ENCODE measurements at places on chromosomes 1 and 21.

DNA sequence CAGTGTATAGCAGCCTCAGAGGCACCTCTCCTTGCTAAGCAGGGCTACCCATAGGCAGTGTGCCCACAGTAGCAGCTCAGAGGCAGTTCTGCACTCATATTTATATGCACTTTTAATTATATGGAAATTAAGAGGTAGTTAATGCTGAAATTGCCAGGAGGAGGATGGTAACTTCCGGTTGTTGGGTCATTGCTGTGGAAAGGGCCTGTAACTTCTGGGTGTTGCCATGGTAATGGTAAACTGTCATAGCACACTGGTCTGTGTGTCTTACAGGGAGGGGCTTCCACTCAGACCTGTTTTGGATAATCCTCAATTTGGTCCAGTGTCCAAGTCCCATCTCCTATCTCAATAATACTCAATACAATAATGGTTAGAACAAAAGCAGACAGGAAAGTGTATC, 7.6 kb downstream of the CFH start:
- DNase-seq, result no peak

DNA sequence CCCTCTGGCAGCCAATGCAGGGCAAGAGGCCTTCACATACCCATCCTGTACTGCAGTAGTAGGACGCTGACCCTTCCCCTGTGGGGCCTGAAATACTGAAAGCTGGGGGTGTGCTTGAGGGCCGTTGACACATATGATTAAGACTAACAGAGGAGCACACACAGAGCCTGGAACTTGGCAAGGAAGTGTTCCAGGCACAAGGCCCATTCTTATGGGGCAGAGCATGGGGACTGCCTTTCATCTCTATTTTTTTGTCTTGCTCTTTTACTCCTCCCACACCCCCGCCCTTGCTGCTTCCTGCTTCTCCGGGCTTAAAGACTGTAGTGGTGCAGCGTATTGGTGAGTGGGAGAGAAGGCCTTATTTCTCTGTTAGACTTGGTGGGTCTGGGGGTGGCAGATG, 137.4 kb downstream of the BACH1 start:
- DNase-seq, result no peak

- DNase-seq, result no peak
Measured at GRCh38 chr1:21497466-21498061, 11.7 kb upstream of the ALPL start.

- DNase-seq, result no peak
Measured at GRCh38 chr1:5253036-5253435, 598.6 kb downstream of the AJAP1 start.

DNA sequence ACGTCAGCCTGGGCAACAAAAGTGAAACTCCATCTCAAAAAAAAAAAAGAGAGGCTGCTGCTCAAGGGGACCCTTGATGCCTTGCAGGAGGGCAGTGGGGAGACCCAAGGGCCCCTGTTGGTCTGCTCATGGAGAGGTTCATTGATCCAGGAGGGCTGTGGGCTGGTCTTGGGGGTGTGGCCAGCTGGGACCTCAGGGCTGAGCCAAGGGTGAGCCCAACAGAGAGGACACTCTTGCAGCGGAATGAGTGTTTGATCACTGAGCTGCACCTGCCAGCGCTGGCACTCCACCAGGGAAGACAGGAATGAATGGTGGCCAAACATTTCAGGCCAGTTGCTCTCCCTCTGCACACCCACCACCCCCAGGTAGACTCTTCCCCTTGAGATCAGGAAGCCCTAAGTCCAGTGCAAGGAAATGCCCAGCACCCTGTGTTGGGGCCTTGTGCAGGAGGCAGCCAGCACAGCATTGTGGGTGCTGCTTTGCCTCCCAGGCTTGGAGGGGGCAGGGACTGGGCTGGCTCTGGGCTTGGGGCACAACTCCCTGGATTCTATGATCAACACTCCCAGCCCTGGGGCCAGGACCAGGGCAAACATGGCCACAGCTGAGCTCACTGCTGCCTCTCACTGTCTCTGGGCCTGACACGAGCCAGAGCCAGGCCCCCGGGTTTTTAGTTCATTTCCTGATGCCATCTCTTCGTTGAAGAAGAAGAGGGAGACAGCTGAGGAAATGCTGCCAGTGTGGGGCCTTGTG, 50.7 kb downstream of the IRF2BP2 start:
- DNase-seq, result peak; percentile 80

DNA sequence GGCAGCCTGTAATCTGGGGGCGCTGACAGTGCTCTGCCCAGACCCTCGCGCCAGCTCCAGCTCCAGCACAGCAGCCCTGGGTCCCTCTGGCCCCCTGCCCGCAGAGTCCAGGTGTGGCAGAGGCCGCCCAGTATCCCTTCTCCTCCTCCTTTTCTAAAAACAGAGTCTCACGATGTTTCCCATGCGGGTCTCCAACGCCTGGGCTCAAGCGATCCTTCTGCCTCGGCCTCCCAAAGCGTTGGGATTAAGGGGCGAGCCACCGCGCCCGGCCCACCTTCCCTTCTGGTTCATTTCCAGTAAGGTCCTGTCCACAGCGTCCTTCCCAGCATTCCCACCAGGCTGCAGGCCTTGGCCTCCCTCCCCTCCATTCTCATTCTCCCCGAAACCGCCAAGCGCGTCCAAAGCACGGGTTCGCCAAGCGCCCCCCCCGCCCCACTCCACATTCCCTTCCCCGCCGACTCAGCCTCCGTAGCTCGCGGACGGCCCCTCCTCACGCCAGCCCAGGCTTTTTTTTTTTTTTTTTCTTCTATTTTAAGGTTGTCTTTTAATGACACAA, 2.0 kb upstream of the PCBP3 start:
- DNase-seq, result no peak

DNA sequence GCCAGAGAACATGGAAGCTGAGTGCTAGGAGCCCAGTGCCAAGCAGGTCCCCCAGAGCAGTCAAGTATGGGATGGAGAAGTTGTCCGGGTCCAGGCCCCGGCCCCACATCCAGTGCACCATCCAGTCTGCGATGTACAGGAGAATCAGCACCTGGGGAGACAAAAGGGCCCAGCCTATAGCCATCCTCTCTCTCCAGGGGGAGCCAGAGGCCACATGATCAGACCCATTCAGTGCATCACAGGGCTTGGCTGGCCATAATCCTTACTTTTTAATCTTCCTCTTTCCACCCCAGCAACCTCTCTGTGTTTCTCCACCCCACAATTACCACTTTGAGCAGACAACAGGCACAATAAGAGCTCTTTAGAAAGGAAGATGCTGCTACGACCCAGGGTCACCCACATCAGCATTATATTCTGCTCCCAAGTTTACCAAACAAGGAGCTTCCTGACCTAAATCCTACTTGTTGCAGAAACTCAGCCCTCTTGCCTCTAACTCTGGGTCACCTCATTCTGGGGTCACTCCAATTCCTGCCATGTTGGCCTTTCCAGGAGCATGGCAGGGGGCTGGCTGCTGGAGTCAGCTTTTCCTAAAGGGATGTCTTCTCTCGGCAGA, 16.4 kb upstream of the RAB29 start:
- peak; percentile 26 for DNase-seq

GRCh38 chr1:44408212-44408582, 3.1 kb downstream of the RNF220 start:
- DNase-seq, result no peak

DNA sequence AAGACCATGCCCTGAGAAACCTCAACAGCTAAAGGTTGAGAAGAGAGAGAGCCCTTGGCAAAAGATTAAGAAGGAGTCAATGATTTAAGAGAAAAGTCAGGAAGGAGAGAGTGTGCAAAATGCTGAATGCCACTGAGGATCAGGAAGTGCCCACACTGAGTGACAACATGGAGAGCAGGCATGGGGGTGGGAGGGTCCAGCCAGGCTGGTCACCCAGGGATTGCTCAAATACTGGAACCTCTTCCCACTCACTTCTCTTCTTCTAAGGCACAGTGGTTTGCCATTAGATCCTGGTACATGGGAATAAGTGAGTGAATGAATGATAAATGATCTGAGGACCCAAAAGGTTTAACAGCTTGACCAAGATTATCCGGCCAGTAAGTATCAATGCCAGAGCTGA, 11.1 kb downstream of the PRR9 start:
- DNase-seq, result no peak

GRCh38 chr1:91537281-91537986, 36.8 kb downstream of the CDC7 start:
- DNase-seq, result no peak

- no peak for DNase-seq
Measured at GRCh38 chr1:239178961-239179360, 207.4 kb upstream of the CHRM3 start.

DNA sequence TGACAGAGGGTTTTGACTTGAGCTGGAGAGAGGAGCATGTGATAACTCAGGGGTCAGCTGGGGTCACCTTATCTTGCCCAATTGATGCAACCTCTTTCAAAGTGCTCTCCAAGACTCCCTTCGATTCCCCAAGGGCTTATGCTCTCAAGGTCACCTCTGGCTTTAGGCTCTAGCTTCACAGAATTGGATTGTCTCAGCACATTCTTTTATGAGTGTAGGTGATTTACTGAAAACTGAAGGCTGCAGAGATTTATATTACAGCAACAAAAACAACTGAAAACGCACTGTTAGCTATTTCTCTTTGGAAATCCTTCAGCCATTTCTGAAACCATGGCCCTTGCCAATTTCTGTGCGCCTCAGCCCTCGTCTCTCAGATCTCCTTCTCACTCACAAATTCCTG, 34.5 kb upstream of the MAP1LC3C start:
- no peak for DNase-seq

GRCh38 chr1:235047331-235047871, 81.2 kb downstream of the TOMM20 start:
- DNase-seq, result no peak

DNA sequence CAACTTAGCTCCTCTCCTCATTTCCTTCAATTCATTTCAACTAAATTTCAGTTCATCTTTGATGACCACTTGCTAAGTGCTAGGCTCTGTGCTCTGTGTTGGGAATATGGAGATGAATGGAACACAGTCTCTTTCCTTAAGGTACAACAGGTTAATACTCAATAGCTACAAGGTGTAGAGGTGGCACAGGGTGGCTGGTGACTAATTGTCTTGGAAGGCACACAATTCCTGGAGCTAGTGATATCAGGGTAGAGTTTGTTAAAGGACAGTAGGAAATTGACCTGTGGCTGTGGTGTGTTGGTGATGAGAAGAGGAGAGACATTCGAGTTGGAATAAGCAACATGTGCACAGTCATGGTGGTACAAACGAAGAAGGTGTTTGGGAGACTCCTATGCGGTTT, 124.9 kb downstream of the RUNX1 start:
- DNase-seq, result no peak

DNA sequence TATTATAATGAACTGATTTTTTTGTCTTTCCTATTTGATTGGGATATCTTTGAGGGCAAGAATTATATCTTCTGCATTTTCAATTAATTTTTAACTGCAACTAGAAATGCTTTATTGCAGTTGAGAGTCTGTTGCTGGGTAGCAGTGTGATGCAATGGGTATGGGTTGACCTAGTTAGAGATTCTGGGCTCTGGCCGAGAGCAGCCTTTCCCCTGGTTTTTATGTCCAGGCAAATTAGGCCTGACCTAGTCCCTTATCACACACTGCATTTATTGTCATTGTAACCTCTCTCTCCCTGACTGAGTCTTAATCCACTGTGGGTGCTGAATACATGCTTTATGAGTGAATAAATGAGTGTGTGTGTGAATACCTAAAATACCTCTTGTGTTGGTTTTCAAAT, 206.4 kb upstream of the PTGFR start:
- DNase-seq, result no peak

DNA sequence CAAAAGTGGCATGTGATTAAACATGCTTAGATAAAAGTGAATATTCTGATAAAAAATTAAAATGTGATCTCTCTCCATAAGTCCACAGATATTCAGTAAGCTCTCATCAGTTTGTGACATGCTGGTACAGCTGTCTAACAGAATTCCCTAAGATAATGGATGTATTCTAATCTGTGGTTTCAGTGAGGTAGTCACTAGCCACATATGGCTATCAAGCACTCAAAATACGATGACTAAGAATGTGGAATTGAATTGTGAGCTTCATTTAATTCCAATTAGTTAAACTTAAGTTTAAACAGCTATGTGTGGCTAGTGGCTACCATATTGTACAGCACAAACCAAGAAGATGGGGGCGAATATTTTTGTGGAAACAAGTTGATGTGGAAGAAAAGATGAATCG, 4.1 kb upstream of the REG4 start:
- DNase-seq, result no peak

- no peak for DNase-seq
Measured at GRCh38 chr1:200409203-200409760, 554 bp downstream of the ZNF281 start.

DNA sequence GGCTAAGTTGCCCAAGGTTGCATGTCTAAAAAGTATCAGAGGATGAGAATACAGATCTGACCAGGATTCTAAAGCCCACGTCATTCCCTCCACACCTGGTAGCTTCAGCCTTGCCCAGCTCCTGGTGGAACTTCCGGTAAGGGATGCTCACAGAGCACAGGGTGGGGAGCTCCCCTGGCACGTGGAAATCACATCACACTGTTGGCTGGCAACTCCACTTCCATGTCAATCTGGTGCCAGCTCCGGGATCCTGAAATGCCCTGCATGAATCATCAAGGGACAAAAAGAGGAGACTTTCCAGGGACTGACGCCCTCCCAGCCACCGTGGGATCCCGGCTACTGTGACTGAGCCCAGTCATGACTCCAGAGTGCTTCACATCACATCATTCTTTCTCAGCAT, 12.4 kb upstream of the BCAR3 start:
- DNase-seq, result no peak

DNA sequence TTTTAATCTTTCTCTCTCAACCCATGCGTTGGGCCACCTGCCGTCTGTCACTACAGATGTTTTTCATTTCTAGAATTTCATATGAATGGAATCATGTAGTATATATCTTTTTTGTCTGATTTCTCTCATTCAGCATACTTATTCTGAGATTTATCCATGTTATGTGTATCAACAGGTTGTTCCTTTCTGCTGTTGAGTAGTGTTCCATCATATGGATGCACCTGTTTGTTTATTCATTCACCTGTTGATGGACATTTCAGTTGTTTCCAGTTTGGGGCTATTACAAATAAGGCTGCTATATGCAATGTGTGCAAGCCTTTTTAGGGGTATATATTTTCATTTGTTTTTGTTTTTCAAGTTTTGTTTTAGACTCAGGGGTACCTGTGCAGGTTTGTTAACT, 9.4 kb upstream of the SLC41A1 start:
- DNase-seq, result no peak

DNA sequence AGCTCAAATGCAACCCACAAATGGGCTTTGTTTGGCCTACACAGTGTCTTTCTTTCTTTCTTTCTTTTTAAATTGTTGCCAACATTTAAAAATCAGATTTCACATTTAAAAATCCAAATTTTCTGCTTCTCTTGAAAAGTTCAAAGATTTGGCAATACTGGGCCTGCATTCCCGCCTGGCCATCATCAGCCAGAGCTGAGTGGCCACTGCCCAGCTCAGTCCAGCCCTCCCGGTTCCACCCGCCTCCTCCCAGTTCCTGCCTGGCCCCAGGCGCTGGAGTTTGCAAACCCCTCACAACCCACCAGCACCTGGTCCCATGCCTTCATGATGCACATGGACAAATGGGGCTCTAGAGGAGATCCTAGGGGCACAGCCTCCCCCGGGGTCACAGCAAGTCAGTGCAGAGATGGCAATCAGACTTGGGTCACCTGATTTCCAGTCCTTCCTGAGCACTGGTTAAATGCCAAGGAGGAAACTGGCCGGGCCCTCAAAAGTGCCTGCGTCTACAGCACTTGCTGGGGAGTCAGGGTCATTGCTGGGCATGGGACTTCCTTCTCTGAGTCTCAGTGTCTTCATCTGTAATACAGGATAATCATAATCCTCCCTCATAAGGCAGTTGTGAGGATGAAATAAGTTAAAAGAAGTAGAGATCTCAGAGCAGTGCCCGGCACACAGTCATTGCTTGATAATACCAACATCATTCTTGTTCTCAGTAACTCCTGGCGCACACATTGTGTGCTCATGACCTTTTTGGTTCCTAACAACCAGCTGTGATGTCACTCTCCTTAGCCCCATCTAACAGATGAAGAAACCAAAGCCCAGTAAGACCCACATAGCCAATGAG, 41.0 kb upstream of the LAPTM5 start:
- DNase-seq, result no peak
